Upper lobe of left lung (tissue), 6 donors: ENCODE measurements at places on chromosomes 13 and 19.

- DNase-seq = no peak
Measured at GRCh38 chr13:90872491-90873025, 474.9 kb upstream of the MIR17HG start.

GRCh38 chr19:46954993-46955812 lies 64.4 kb upstream of the NPAS1 start:
- DNase-seq = no peak

GRCh38 chr19:31100981-31101380 lies 248.3 kb downstream of the TSHZ3 start:
- no peak for DNase-seq

DNA sequence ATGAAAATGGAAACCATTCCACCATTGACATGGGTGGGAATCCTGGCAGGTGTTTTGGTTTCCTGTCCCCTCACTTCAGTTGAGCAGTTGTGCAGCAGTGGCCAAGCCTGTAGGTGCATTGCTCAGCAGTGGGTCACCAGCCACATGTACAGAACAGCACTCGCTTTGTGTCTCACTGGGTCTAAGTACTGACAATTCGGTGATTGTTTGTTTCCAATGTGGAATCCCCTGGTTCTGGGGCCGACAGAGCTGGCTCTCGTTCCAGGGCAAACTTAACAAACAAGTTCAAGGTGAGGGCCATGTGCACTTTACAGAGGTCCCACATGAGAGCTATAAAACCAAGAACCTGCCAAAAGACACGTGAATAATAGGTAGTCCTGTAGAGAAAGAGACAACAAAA lies 54.1 kb upstream of the SPATA13 start:
- no peak for DNase-seq

GRCh38 chr19:16721051-16721450 lies 1.4 kb downstream of the NWD1 start:
- no peak for DNase-seq

- no peak for DNase-seq
Measured at GRCh38 chr13:27132538-27132937, 39.1 kb downstream of the USP12 start.

DNA sequence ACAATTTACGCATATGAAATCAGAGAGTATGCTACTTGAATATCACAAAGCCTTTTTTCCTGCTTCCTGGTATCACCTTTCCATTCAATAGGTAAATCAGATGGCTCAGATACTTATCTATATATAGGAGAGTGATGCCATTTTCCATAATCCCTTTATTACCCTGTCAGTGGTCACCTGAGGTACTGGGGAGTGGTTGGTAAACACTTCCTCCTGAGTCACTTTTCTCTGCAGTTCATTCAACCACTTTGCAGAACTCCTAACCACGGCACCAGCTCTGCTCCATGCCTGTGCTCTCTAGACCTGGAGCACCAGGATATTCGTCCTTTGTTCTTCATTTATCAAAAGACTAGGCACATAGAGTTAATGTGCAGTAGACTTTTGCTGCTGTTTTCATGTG lies 748.5 kb upstream of the KLHL1 start:
- no peak for DNase-seq

DNA sequence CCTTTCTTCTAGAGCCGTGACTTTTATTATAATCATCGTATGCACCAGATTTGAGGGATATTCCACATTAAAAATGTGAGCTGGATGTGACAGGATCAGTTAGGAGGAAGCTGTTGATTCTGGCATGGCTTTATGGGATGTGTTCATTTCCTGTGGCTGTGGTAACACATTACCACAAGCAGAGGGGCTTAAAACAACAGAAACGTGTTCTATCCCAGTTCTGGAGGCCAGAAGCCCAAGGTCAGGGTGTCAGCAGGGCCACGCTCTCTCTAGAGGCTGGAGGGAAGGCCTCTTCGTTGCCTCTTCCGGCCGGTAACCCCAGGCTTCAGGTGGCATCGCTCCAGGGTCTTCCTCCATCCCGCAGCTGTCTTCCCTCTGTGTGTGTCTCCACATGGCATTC lies 14.5 kb downstream of the MED25 start:
- no peak for DNase-seq

DNA sequence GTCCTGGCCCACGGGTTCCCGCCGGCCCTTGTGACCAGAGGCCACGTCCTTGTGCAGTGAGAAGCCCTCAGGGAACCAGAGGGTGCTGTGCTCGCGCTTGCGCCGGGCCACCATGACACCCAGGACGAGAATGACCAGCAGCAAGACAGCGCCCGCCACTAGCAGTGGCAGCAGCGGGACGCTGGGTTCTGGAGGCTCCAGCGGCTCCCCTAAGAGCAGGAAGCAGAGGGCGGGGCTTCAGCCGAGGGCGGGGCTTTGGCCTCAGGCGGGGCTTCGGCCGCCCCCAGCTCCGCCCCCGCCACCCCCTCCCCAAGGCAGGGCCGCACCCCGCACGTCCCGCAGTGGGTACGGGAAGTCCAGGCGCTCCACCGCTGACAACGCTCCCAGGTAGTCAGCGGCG lies 30.4 kb downstream of the NOTCH3 start:
- no peak for DNase-seq

DNA sequence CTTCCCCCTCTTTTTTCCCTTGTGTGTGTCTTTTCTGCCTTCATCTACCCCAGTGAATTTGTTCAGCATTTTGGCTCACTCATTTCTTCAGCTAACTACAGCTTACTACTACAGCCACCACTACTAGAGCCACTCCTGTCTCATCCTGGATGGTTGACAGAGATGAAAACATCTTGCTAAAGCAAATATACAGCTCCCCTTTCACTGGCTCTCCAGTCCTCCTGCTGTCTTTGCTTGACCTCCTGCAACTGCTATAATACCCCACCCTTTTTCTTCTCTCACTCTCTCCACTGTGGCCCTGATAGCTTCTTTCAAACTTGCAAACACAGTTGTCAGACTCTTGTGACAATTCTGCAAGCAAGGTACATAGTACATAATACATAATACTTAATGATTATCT lies 523.6 kb downstream of the DCT start:
- DNase-seq = no peak

DNA sequence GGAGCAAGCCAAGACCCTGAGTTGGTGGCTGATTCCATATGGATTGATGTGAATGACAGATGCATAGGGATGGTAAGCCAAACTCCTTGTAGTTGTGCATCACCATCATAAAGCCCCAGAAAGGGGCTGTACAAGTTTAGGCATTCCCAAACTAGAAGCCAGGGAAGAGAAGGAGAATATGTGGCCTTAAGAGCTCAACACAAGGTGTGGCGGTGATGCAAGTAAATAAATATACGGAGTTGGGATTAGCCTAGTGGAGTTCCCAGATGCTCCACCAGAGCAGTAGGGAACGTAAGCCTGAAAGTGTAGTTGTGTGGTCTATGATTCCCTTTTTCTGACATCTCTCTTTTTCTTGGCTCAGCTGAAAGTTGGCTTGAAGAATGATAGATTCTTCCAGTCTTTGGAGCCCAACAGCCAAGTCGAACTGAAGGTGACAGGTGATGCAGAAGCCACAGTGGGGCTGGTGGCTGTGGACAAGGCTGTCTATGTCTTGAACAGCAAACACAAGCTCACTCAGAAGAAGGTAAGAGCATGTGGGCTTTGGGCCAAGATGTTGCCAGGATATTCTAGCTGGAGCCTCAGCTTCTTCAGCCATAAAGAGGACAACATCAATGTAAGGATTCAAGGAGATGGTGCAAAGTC lies 30.1 kb downstream of the RDH8 start:
- no peak for DNase-seq

- DNase-seq = no peak
Measured at GRCh38 chr19:17993076-17993813, 14.7 kb upstream of the ARRDC2 start.

- DNase-seq = no peak
Measured at GRCh38 chr19:13437919-13438618, 68.2 kb downstream of the CACNA1A start.

DNA sequence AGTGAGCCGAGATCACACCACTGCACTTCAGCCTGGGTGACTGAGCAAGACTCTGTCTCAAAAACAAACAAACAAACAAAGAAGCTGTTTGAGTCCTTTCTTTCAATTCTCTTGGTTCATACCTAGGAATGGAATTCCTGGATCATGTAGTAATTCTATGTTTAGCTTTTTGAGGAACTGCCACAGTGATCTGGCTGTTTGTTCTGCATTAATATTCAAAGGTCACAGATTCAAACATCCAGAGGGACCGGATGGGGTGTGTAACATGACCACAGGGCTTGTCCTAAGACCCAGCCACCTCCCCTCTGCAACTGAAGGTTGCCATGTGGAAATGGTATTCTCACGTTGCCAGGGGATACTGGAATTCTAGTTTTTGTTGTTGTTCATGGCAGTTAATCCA lies 10.2 kb downstream of the COLGALT1 start:
- DNase-seq = no peak

GRCh38 chr19:54188215-54188871 lies 1.0 kb downstream of the MBOAT7 start:
- no peak for DNase-seq

GRCh38 chr13:100245104-100245503 lies 156.2 kb downstream of the PCCA start:
- no peak for DNase-seq

DNA sequence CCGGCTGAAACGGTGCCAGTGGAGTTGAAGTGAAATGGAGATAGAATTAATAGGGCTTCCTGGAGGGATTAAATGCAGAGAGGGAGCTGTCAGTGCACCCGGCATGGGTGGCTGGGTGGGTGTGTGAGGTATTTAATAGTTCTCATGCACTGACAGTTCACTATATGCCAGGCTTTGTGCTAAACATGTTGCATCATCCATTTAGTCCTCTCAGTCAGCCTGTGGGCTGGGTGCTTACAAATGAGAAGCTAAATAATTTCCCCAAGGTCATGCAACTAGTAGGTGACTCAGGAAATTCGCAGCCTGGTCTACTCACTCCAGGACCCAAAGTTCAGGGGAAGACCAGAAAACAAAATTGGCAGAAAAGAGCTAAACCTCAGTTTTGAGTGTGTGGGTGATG lies 63.5 kb upstream of the SPATA13 start:
- DNase-seq = no peak

DNA sequence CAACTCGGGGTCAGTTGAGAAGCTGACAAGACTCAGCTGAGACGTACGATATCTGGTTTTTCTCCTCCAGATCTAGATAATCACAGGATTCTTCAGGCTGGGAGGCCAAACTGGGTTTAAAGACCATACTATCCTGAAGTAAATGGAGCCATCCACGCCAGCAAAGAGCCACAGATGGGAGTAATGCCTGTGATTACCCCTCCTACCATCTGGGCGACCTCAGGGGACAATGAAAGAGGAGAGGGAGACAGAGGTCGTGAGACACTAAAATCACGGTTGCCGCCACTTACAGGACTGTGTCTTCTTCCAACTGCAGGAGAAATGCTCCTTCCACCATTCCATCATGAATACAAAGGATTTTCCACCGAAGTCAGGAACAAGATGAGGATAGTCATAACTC lies 3.1 kb upstream of the NLRP13 start:
- no peak for DNase-seq

GRCh38 chr13:73292127-73292526 lies 233.3 kb downstream of the KLF5 start:
- no peak for DNase-seq

GRCh38 chr13:31848621-31849020 lies 109.3 kb downstream of the RXFP2 start:
- no peak for DNase-seq

- DNase-seq = no peak
Measured at GRCh38 chr13:39510316-39510695, 92.7 kb downstream of the LHFPL6 start.

GRCh38 chr13:61463024-61463423 lies 47.4 kb upstream of the PCDH20 start:
- DNase-seq = no peak

GRCh38 chr13:32496599-32497160 lies 41.9 kb downstream of the N4BP2L2 start:
- no peak for DNase-seq

- DNase-seq = no peak
Measured at GRCh38 chr19:40192758-40193586, 1.7 kb downstream of the MAP3K10 start.

DNA sequence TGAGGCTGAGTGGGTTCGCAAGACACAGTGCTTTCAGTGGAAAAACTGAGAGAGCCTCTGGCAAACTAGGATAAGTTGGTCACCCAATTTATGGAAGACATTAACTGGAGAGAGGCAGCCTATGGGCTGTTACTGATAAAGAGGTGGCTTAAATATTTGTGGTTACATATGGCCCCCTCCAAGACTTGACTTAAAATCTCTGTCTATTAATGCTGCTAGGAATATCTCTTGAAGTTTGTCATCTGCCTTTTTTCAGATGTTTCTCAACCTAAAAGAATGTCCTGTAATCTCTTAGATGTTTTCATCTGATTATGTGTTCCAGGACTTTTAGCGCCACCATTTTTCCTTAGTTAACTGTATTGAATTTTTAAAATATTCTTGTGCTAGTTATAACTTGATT lies 54.6 kb downstream of the NAA16 start:
- no peak for DNase-seq

- no peak for DNase-seq
Measured at GRCh38 chr13:76164290-76164689, 528.2 kb downstream of the LMO7 start.

GRCh38 chr19:295687-296370 lies 4.6 kb upstream of the PLPP2 start:
- no peak for DNase-seq

- no peak for DNase-seq
Measured at GRCh38 chr19:49149652-49150105, 5.5 kb downstream of the HRC start.

GRCh38 chr19:15995536-15995935 lies 46.7 kb downstream of the OR10H4 start:
- DNase-seq = no peak

- DNase-seq = no peak
Measured at GRCh38 chr19:56306016-56306415, 8.6 kb downstream of the ZSCAN5A start.

DNA sequence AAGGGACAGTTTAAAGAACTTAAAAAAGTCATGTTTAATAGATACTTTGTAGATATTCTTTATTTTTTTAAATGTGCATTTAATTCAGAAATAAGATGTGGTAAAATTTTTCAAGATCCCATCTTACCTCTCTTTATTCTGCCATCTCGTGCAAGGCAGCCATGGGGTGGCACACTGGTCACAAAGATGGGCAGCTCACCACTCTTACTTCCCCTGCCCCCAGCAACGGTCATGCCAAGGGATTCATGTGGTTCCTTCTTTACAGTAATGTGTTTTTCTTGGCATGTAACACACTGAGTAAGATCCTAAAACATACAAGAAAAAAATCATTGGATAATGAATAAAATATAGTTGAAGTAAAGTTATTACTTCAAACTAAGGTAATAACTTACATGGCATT lies 64.2 kb downstream of the LNX2 start:
- no peak for DNase-seq
